Left lung (tissue), 14 donors: ENCODE measurements at places on chromosomes 13 and 19. TPM values are rescaled to one million over a fixed set of nuclear protein-coding genes. Genes with fewer than 3 reads are reported as not detected.

Gene GTF2F2
- 22.9 TPM for polyA plus RNA-seq

Gene DIAPH3
- polyA plus RNA-seq, result 13.9 TPM

Gene CGB1
- not detected for polyA plus RNA-seq

Gene PCDH17
- polyA plus RNA-seq, result 21.7 TPM

Gene PDX1
- polyA plus RNA-seq, result not detected

Gene CILP2
- 0.26 TPM for polyA plus RNA-seq

Gene RASIP1
- polyA plus RNA-seq, result 18.5 TPM

Gene CEACAM21
- polyA plus RNA-seq, result 7.9 TPM

Gene SHC2
- polyA plus RNA-seq, result 16.0 TPM

Gene RTBDN
- 0.20 TPM for polyA plus RNA-seq

Gene ERVV-1
- not detected for polyA plus RNA-seq

Gene GNA15
- polyA plus RNA-seq, result 2.4 TPM

Gene PCSK4
- 4.2 TPM for polyA plus RNA-seq

Gene NCR1
- polyA plus RNA-seq, result 0.26 TPM

Gene NCAN
- 0.10 TPM for polyA plus RNA-seq

Gene FKRP
- 29.6 TPM for polyA plus RNA-seq

Gene LILRA1
- 0.58 TPM for polyA plus RNA-seq

Gene CRX
- polyA plus RNA-seq, result 0.07 TPM

Gene PRR36
- 9.8 TPM for polyA plus RNA-seq

Gene SLC46A3
- 1.5 TPM for polyA plus RNA-seq

Gene COX7A1
- polyA plus RNA-seq, result 34.4 TPM

Gene RASAL3
- polyA plus RNA-seq, result 2.4 TPM

Gene NLRP13
- not detected for polyA plus RNA-seq

Gene JUNB
- polyA plus RNA-seq, result 23.5 TPM

Gene TEX26
- polyA plus RNA-seq, result 0.54 TPM

Gene EML2
- 30.7 TPM for polyA plus RNA-seq

Gene DDA1
- polyA plus RNA-seq, result 37.4 TPM

Gene PLVAP
- 17.2 TPM for polyA plus RNA-seq

Gene RFPL4A
- polyA plus RNA-seq, result not detected

Gene DNAJC15
- 28.5 TPM for polyA plus RNA-seq

Gene GDF15
- 35.1 TPM for polyA plus RNA-seq

Gene KLK4
- not detected for polyA plus RNA-seq

Gene LAIR2
- not detected for polyA plus RNA-seq

Gene ZNF699
- polyA plus RNA-seq, result 7.8 TPM

Gene PLIN4
- 1.2 TPM for polyA plus RNA-seq

Gene ANKRD10
- 441 TPM for polyA plus RNA-seq

Gene C5AR1
- polyA plus RNA-seq, result 4.2 TPM

Gene POU2F2
- 1.3 TPM for polyA plus RNA-seq

Gene OR1M1
- 0.09 TPM for polyA plus RNA-seq

Gene KLHL1
- not detected for polyA plus RNA-seq

Gene PTGER1
- 8.5 TPM for polyA plus RNA-seq

Gene PSG6
- not detected for polyA plus RNA-seq

Gene GGN
- polyA plus RNA-seq, result 0.24 TPM

Gene FBXW9
- 10.8 TPM for polyA plus RNA-seq

Gene ZNF579
- 13.0 TPM for polyA plus RNA-seq

Gene OVOL3
- not detected for polyA plus RNA-seq

Gene CYP4F22
- polyA plus RNA-seq, result not detected

Gene PLPP2
- polyA plus RNA-seq, result 7.3 TPM

Gene CGB5
- polyA plus RNA-seq, result not detected

Gene LYPD3
- 1.2 TPM for polyA plus RNA-seq

Gene CEACAM5
- polyA plus RNA-seq, result 0.11 TPM

Gene ADM5
- polyA plus RNA-seq, result 1.8 TPM

Gene MEIS3
- polyA plus RNA-seq, result 23.8 TPM

Gene CHST8
- not detected for polyA plus RNA-seq

Gene RB1
- polyA plus RNA-seq, result 53.1 TPM

Gene MAP3K10
- 13.5 TPM for polyA plus RNA-seq

Gene DMRTC2
- polyA plus RNA-seq, result not detected

Gene ZNF724
- polyA plus RNA-seq, result 4.3 TPM

Gene NLRP5
- polyA plus RNA-seq, result not detected

Gene ETV2
- 2.4 TPM for polyA plus RNA-seq
